ENCODE measurements at places on chromosomes 5 and 9.

DNA sequence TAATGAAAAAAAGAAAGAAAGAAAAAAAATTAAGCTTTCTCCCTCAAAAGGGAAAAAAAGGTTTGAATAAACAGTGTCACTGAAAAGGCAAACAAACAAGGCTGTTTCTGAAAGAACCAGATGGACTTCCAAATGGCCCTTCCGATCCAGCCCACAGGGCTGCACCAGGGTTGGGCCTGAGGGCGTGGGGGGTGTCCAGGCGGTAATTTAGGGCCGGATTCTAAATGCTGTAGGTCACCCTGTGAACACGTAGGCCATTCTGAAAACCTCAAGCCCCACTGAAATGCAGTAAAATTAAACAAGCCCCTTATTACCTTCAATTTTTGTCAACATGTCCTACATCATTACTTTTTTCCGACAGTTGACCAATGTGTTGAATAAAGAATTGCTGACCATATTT is 132.1 kb downstream of the HSD17B3 start:
- no peak for DNase-seq

GRCh38 chr9:115157245-115157674 is 39.3 kb upstream of the TNC start:
- no peak for DNase-seq

DNA sequence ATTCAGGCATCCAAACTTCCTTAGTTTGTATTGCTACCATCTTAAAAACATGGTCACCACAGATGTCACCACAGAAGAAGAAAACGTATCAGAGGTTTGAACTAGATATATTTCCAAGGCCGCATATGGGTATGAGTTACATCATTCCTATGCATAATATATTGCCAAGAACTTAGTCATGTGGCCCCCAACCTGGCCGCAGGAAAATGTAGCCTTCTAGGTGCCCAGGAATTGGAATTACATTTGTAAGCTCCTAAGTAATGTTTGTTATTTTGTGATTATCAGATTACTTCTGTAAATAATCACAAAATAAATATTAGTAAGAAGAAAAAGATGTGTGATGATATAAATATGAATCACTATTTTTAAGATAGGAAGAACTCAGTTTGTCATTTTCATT is 351.4 kb downstream of the ISL1 start:
- DNase-seq, result no peak

DNA sequence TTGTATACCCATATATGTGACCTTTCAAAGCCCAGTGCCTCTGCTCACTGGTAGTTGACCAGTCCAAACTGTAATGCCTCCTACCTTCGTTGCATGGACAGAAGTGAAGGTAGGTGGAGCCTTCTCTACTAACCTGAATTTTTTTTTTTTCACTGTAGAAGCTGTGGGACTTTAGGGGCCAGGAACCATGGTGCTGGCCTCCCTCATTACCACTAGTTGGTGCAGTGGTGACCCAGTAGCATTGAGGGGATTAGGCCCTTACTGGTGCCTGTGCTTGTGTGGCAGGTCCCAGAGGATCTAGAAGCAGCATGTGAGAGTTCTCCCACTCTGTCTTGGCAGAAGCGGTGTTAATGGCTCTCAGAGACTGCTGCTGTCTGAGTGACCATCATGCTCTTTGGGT is 2.3 kb downstream of the RALGPS1 start:
- no peak for DNase-seq

GRCh38 chr9:123127512-123128075 is 94.1 kb downstream of the GPR21 start:
- no peak for DNase-seq

DNA sequence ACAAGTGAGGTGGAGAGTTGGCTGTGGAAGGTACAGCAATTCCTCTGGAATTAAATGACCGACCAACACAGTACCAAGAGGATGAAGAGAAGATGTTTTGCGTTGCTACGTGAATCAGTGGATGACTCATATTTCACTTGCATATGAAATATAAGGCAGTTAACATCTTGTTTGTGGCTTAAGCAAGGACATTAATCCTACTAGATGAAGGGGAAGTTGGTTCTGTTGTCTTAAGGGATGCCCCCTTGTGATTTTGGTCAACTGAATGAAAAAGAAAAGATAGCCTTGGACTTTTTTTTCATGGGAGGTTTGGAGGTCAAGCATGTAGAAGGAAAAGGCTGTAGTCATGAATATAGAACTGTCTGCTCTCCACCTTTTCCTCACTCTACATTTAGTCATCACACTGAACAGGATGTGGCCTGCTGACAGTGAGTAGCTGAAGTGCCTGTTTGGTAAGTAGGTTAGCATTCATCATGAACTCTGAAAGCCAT is 33.9 kb downstream of the VLDLR start:
- no peak for DNase-seq

DNA sequence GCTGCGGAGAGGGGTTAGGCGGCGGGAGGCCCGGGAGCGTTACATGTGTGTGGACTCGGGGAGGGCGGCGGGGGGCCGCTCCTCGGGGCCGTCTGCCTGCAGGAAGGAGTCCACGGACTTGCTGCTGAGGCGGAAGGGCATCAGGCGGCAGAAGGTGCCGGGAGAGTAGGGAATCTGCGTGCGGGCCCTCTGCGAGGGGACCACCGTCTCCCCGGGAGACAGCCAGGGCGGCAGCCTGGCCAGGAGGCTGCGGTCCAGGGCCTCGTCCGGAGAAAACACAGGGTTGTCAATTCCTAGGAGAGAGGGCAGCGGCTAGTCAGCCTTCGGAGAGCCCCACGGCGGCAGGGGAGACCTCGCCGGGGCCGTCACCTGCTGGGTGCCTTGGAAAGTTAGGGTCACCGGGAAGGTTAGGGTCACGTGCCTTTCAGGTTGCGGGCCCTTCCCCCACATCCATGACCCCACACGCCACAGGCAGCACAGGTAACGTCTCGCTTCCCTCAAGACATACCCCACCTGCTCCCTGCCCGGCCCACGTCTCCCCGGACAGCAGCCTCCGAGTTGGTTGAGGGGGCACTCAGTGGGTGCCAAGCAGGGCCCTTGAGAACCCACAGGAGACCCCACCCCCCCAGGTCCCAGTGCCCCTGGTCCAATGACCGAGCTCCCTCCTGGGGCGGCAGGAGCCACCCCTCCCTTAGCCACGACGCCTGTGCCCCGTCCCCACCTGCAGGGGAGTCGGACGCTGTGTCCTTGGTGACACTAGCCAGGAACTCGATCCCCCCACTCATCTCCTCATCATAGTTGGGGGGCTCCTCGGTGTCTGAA is 32.1 kb downstream of the EXOC3 start:
- peak; percentile 53 for DNase-seq

GRCh38 chr5:109143031-109143430 is 266.7 kb downstream of the PJA2 start:
- no peak for DNase-seq

GRCh38 chr9:117178596-117179375 is 236.1 kb downstream of the ASTN2 start:
- no peak for DNase-seq

DNA sequence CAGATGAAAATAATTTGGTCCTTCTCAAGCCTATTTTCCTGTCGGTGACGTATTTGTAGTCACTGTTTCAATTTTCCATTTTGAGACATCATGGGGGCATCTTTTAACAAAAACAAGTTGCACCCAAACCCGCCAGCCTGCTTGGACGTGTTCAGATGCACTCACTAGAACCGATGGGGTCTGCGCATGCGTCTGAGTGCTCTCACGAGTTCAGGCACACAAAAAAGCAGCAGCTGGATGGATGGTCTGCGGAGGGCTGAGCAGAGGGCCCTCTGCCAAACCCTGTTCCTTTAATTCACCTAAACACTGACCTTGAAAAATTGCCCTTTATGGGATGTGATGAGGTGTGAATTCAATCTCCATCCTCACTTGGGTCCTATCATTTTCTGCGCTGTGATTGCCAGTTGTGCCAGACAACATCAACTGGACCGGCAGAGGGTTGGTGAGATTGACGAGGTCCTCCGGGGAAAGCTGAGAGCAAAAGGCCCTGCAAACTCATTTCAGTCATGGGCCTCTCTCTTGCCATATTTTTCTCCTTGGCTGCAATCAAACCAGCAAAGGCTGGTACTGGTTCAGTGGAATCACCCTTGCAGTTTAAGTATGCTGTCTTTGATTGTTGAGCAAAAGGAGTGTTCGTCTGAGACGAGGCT is 251.9 kb downstream of the NFIB start:
- no peak for DNase-seq

GRCh38 chr9:110290001-110290400 is 33.7 kb upstream of the TXN start:
- DNase-seq, result no peak

DNA sequence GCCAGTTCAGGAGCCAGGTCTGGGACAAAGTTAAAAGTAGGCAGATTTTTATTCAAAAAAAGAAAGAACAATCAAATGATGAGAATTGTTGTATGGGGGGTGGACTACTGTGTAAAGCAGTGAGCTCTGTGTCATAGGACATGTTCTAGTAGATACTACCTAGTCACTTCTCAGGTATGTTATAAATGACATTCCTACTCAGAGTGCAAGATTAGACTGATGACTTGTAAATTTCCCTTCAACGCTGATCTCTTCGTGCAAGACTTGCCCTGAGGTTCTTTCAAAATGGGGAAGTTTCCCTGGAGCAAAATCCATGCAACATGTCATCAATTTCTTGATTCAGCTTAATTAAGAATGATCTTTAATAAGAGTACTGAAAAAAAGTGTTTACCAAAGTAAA is 175.1 kb downstream of the RORB start:
- DNase-seq, result no peak

GRCh38 chr9:95508242-95508967 is 8.4 kb downstream of the PTCH1 start:
- DNase-seq, result peak; percentile 58

DNA sequence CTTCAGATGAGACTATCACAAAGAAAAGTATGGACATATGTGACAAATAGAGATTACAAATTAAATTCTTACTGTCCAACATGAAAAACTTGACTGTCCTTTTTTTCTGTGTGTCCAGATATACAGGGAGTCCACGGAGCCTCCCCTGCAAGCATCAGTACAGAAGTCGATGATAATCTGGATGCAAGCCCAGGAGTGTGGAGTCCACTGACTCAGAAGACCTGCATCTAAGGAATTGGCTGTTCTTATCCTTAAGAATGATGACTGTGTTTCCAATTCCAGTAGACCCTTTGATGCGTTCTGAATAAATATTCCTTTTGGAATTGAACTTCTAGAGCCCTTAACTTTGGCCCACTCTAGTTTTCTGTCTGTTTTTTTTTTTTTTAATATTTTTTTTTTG is 56.7 kb upstream of the TAF11L2 start:
- no peak for DNase-seq

DNA sequence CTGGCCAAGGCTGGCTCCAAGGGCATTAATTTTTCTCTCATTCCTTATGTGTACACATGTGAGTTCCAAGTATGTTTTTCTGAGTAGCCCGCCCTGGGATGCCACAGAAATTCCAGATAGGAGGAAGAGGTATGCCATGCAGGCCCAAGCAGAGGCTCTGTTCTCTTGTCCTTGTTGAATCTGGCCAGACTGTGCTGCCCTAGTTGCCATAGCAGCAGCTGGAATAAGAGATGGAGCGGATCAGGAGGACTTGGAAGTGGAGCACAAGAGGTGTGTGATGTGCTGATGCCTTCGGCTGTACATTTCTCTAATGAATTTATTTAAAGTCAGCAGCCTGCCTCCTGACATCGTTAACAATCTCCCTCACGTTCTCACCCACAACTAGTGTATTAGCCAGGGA is 235.6 kb upstream of the RPS23 start:
- no peak for DNase-seq

DNA sequence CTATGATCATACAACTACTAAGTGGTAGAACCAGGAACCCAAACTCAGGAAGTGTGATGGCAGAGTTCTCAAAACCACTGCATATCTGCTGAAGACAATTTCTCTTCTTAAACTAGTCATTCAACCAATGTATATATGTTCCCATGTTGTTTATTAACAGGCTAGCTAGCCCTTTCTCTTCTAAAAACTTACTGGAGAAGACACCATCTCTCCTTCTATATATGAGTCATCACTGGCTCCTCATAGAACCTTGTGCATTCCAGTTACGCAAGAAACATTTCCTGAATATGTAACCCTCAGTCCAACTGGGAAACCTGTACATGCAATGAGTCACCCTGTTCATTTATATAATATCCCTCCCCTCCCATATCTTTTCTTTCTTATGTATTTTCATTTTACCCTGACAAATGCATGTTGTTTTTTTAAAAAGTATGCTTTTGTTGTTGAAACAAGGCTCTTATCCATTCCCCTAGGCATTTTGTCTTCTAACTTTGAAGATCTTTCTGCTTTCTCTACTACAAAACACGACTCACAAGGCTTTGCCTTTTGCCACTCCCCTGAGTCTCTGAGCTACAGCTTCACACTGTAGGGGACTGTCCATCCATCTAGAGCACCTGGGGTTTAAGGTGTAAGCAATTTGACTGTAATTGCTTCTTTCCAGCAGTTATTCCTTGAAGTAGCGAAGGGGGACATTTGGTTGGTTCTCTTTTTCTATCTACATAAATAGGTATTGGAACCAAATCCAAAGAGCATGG is 119.5 kb downstream of the ANXA1 start:
- no peak for DNase-seq

DNA sequence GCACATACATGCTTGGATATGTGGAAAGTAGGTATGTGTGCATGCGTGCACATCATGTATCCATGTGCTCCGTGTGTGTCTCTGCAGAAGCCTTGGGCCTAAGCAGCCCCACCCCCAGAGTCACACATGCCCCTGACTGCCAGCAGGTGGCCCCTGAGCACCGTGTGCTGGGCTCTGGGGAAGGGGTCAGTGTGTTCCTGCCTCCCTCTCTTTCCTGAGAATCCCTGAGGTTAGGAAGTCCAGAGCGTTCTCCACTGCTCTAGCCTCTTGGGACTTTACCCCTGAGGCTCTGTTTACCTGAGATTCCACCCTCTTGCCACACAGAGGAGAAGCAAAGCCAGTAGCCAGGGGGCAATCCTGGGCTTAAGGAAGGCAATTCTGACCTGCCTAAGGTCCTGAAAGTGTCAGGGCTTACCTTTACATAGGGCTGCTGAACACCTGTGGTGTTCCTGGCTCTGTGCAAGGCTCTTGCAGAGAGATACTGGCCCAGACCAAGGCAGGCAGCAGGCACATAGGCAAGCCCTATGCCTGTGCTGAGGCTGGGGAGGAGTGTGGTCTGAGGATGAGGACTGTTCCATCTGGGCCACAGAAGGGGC is 207.3 kb downstream of the TMEM38B start:
- DNase-seq, result peak; percentile 71

GRCh38 chr5:69285448-69286116 is 47.0 kb downstream of the CCDC125 start:
- DNase-seq, result no peak

- DNase-seq, result peak; percentile 20
Measured at GRCh38 chr9:94638335-94639060, 820 bp downstream of the FBP1 start.

GRCh38 chr5:175263776-175264175 is 180.2 kb downstream of the DRD1 start:
- DNase-seq, result no peak
